ENCODE measurements at places on chromosomes 7 and 10.

GRCh38 chr7:38975944-38976392 lies 1.7 kb upstream of the POU6F2 start:
- DNase-seq = no peak

- DNase-seq = no peak
Measured at GRCh38 chr10:42618424-42618823, 19.9 kb downstream of the ZNF33B start.

DNA sequence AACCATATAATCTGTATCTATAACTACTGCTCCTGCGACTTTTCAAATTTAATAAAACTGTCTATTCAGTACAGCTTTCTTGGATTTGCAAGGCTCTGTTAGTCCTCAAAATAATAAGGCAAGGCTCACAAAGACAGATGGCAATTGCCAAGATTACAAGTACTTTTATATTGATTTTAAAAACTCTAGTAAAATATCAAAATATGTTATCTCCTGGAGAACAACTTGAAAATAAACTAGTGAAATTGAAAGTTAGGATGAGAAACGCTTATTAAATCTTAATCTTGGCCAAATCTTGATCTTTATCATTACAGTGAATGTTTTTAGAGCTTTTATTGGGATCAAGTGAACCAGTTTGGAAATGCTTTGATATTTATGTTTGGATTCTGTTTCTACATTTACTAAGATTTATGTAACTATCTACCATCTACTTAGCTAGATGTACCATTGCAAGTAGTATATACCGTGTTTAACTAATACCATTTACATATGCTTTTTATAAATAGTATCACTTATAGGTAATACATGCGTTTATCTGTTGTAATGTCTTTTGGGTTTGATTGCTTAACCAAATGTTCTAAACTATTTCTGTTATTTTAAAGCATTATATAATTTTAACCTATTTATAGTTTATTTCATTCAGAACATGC lies 70.0 kb downstream of the CABCOCO1 start:
- no peak for DNase-seq

DNA sequence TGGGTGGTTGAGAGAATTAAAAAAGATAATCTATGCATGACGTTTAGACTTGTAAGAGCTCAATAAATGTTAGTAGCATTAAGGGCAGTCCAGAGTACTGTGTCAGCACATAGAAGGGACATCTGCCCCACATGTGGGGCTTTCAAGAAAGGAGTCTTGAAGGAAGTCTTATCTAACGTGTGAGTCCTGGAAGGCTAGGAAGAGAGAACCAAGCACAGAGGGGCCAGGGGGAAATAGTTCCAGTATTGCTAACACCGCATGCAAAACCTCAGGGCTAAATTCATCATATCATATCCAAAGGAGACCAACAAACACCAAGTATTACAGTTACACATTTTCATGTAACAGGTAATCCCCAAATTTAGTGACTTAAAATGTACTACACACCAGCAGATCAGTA lies 122.7 kb downstream of the AOAH start:
- DNase-seq = no peak

GRCh38 chr10:103660364-103661197 lies 167.1 kb downstream of the NEURL1 start:
- no peak for DNase-seq

DNA sequence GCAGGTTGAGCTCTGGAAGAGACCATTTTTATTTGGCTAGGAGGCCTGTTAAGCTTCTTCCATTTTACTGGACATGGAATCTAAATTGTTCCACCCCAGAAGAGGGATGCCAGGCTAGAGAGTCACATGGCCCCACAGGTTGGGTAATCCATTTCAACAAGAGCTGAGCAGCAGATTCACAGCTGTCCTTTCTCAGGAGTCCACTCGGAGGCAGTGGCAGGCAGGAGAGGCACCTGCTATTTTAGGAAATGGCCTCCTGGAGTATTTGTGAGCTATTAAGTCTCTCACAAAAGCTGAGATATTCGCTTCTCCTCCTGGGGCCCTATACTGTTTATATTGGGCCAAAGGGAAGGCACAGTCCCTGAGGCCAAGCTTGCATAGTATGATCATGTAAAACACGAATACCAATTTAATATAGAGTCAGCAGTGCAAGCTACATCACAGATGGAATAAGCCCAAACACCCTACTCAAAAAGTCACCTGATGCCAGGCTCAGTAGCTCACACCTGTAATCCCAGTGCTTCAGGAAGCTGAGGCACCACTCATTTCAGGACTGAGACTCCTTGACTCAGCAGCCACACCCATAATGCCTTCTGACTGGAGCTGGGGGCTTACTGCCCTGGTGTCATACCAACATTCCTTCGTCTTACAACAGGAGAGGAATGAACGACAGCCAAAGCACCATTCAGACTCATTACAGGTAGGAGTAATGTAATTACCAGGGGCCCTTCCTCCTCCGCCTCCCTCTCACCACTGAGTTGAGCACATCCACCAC lies 124.1 kb downstream of the LMBR1 start:
- no peak for DNase-seq
